Placental epithelial cell (primary cell): ENCODE measurements at places on chromosomes 2 and 18. TPM values are rescaled to one million over a fixed set of nuclear protein-coding genes. Genes with fewer than 3 reads are reported as not detected.

MC4R gene
- total RNA-seq: not detected in 2 replicates

ABCB11 gene
- under 0.01 TPM in 1 of 2 replicates, not detected in the other for total RNA-seq

LRRC30 gene
- total RNA-seq: not detected in 2 replicates

ERCC3 gene
- total RNA-seq: 38.0 and 45.1 TPM in 2 replicates

CCDC74B gene
- 2.0 and 4.7 TPM in 2 replicates for total RNA-seq

TRIM43 gene
- 0.33 and 0.39 TPM in 2 replicates for total RNA-seq

ANO7 gene
- under 0.01 TPM in 1 of 2 replicates, not detected in the other for total RNA-seq

DSC1 gene
- total RNA-seq: 1.3 and 5.1 TPM in 2 replicates

MARCHF7 gene
- 86.8 and 125 TPM in 2 replicates for total RNA-seq

POTEC gene
- total RNA-seq: not detected in 2 replicates

OTX1 gene
- total RNA-seq: 0.33 TPM in 1 of 2 replicates, not detected in the other
